ENCODE measurements at places on chromosomes 7 and 10. TPM values are rescaled to one million over a fixed set of nuclear protein-coding genes. Genes with fewer than 3 reads are reported as not detected.

Gene FKBP6
- total RNA-seq = not detected

Gene OR2A42
- not detected for total RNA-seq

Gene FBXO24
- 0.50 TPM for total RNA-seq

Gene TSPAN13
- 0.66 TPM for total RNA-seq

Gene ADAM22
- 4.3 TPM for total RNA-seq

Gene DNAJB6
- 124 TPM for total RNA-seq

Gene SHH
- total RNA-seq = not detected

Gene PLOD3
- total RNA-seq = 45.4 TPM

Gene CLCN1
- total RNA-seq = not detected

Gene FAM53B
- total RNA-seq = 28.8 TPM

Gene SPDYE5
- total RNA-seq = not detected

Gene CALML5
- not detected for total RNA-seq

Gene NPSR1
- not detected for total RNA-seq

Gene NUP42
- total RNA-seq = 40.1 TPM

Gene TAS2R16
- total RNA-seq = not detected

Gene DLX6
- total RNA-seq = not detected

Measured in CD8-positive, alpha-beta memory T cell (primary cell).